D341Med (cell line): ENCODE measurements at places on chromosomes 13 and 19.
A peak's percentile ranks its signal among the peaks of the same experiment; 100 is the strongest.

GRCh38 chr19:57560049-57560491, 407 bp upstream of the ZNF550 start:
- DNase-seq: peak; percentile 30

- no peak for DNase-seq
These were observed 74.2 kb downstream of the SPACA7 start for GRCh38 chr13:112450118-112450903.

DNA sequence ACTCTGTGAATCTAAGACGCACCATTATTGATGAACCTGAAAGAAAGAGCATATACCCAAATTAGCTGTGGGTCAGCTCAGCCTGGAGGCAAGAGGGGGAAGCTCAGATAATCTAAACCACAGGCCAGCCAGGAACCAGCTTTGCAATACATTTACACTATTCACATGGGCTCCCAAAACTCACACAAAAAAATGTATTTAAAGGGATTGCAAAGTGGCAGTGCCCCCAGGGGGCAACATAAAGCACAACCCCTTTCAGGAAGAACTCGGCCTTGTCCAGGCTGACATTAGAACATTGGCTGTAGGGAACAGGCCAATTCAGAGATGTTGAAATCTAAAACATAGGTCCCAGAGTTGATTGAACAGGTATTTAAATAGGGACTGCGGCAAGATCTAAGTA, 3.2 kb upstream of the PROZ start:
- no peak for DNase-seq

GRCh38 chr13:36282821-36283432, 14.7 kb downstream of the CCDC169 start:
- DNase-seq: no peak

DNA sequence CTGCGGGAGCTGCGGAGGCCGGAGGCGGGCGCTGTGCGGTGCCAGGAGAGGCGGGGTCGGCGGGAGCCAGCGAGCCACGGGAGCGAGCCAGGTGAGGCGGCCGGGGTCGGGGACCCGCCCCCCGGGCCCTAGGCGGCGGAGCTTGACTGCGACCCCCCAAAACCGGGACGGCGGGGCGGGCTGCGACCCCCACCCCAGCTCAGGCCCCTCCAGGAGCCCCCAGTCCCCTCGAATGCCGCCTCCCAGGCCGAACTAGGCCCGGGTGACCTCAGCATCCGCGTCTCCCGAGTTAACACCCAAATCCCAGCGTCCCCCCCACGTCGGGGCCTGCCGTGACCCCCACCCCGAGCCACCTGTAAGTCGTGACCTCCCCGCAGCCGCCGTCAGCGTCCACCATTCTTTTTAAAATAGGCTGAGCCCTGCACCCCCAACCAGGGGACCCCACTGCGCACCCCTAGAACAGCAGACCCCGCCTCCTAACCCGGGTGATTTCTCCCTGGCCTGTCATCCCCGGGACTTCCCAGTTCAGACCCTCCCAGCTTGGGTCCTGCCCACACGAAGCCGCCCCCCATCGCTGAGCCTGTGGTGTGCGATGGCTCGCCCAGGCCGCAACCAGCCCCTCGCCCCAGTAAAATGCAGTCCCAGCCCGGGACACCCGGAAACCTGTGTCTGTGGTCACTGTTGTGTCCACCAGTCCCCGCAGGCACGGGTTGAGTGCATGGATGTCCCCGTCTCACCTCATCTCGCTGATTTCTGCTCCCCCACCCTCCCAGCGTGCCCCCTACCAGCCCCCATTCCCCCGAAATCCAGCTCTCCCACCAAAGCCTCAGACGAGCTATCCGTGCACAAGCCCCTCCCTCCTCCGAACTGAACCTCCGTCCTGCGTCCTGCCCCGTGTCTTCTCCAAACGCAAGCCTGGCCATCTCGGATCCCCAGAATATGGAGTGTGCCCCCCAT, 551 bp downstream of the FZR1 start:
- no peak for DNase-seq

- no peak for DNase-seq
These were observed 611 bp upstream of the LRFN1 start for GRCh38 chr19:39321117-39321831.

GRCh38 chr13:49503951-49504350, 8.2 kb downstream of the PHF11 start:
- no peak for DNase-seq

GRCh38 chr13:95185851-95186250, 115.4 kb downstream of the ABCC4 start:
- no peak for DNase-seq

DNA sequence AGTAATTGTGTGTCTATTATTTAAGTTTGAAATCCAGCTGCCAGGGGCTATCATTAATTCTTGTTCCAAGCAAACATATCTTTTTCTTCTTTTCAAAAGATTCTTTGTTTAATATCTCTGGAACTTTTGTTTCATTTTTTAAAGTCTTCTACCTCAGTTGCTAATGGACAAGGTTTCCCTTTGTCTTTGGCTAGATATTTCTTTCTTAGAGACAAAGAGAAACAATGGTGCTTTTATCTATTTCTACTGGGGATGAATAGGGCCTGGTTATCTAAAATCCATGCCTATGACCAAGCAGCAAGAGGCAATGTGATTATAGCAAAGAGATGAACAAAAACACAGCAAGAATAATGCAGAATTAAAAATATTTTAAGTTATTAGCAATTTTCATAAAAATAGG, 661.3 kb upstream of the KLF12 start:
- DNase-seq: no peak

- peak; percentile 89 for DNase-seq
These were observed at the start of gene EHD2 for GRCh38 chr19:47713046-47714021. Gene EHD2 (plus strand): TSS chr19:47713422. CDS start chr19:47716613, 3,191 bp downstream.

DNA sequence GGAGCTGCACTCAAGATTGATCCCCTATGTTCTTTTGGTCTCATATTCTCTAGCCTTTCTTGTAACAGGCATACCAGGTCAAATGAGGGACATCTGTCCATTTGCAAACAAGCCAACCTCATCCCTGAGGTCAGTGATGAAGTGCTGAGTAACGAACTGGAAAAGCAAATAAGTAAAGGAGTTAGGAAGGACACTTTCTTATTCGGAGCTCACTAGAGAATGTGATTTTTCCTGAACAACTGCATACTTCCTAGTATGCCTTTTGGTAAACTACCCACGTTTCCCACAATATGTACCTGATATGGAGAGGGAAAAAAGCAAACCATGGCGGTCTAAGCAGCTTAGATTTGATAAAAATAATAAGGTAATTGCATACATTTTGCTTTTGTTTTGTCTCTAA, 91.0 kb upstream of the MYCBP2 start:
- no peak for DNase-seq

- DNase-seq: no peak
These were observed 71.6 kb downstream of the TM9SF2 start for GRCh38 chr13:99572921-99573320.

DNA sequence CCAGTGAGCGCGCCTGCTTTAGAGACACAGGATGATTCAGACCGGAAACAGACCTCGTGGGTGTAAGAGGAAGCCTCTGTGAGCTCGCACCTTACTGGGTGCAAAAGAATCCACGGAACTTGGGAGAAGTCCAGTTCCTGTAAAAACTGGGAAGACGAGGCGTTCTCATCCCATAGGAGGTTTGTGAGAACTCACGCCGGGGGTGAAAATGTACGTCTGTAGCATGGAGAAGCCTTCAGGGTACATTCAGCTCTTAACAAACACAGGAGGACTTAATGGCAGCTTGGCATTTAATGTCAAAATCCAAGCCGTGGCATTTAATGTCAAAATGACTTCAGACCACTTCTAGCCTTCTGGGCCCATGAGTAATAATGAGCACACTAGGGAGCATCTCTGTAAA, 17.4 kb upstream of the OR7D2 start:
- DNase-seq: no peak

GRCh38 chr13:61727767-61728166, 312.1 kb upstream of the PCDH20 start:
- no peak for DNase-seq

DNA sequence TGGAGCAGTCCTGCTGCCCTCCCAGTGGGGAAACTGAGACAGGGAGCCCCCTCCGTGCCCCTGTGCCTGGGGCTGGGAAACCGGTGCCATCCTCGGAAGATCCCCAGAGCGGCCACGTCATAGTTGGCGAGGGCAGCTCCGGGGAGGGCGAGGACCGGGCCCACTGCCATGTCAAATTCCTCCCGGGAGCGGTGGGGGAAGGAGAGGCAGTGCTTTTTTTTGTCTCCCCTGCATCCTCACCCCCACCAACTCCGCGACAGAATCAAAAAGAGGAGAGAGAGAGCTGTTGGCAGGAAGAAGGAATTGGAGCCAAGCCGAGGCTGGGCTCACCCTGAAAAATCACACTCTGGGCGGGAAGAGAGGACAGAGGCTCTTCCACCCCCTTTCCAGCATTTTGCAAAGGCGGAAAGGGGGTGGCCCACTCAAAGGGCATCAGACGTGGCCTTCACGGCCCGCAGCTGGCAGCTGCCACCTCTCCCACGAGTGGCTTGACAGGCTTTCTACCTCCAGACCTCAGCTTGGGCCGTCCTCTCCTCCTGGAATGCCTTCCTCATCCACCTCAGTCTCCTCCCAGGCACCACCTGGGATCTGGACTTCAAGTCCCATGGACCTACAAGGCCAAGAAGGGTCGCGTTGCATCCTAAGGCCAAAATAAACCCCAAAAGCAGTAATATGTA, 19.6 kb upstream of the NFIC start:
- peak; percentile 78 for DNase-seq

DNA sequence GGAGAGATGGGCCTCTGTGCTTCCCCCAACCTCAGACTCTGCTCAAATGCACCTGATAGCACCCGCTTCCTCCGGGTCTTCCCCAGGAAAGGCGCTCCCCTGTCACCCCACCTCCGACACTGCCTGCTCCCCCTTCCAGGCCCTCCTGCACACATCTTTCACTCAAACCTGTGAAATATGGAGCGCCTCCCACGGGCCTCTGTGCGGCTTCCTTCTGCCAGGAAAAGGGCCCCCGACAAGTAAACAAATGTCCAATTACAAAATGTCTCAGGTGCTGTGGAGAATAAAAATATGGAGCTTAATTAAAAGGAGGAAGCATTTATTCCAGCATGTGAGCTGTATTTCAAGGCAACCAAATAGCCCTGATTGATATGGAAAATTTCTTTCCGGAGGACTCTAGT, 15.6 kb upstream of the CCNE1 start:
- no peak for DNase-seq

- DNase-seq: no peak
These were observed 20.8 kb upstream of the SLC7A9 start for GRCh38 chr19:32890326-32890725.

DNA sequence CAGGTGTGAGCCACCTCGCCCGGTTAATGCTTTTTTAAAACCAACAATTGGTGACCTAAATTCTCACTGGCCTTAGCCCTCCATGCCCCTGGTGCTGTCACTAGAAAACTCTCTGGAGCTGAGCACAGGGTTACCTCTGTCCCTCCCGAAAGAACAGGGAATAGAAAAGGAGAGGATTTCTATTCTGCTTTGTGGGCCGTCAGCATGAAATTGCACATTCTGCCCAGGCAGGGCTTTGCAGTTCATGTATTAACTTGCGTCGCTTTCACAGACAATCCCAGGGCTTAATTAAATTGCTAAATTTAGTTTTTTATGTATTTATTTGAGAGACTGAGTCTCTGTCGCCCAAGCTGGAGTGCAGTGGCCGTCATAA, 583 bp upstream of the ZNF480 start:
- no peak for DNase-seq

GRCh38 chr13:32278426-32278825, 36.7 kb downstream of the ZAR1L start:
- no peak for DNase-seq

GRCh38 chr13:80814541-80814940, 473.6 kb upstream of the SPRY2 start:
- DNase-seq: no peak

- no peak for DNase-seq
These were observed 548.5 kb upstream of the SLC10A2 start for GRCh38 chr13:103614761-103615160.

DNA sequence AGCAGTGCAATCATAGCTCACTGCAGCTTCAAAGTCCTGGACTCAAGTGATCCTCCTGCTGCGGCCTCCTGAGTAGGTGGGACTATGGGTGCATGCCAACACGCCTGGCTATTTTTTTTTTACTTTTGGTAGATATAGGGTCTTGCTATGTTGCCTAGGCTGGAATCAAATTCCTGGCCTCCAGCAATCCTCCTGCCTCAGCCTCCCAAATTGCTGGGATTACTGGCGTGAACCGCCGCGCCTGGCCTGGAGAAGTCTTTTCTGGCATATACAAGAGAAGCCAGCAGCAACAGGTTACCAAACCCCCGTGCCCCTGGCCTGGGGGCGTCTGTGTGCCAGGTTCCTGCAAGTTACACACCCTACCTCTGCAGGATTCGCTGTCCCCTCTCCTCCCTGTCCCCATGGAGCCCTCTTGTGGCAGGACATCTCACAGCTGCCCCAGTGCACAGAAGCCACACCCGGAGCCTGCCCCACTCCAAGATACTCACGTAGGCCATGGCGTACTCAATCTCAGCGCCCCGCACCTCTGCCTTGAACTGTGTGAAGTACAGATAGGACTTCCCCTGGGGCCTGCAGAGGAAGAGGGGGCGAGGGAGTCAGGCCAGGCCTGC, 9.9 kb downstream of the MYDGF start:
- DNase-seq: peak; percentile 82

- DNase-seq: no peak
These were observed 1.4 kb downstream of the PLA2G4C start for GRCh38 chr19:48108997-48109782.

DNA sequence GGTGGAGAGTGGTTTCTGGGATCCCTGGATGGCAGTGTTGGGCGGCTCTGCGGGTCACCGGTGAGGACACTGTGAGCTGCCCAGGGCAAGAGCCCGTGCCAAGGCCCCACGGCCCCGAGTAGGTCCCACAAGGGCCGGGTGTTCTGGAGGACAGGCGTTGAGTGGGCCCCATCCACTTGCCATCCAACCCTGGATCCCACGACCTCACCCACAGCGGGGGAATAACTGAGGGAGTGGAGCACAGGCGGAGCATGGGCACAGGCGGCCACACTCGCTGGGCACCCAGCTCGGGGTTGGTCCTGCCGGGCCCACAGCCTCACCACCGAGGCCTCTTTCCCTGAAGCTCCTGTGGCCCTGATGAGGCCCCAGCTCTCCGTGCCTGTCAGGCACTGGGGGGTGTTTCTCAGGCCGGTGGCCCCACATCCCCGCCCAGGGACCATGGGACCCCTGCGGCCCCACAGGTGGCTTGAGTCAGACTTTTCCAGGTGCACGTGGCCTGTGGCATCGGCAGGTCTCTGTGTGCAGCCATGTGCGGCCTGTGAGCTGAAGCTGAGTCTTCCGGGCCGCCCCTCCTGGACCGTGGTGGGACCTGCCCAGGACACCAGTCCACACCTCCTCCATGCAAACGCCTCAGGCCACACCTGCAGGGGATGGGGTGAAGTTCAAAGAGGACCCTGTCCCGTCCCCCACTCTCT, 16.6 kb downstream of the TMEM255B start:
- DNase-seq: no peak

GRCh38 chr19:32322541-32322940, 22.9 kb upstream of the ZNF507 start:
- no peak for DNase-seq

GRCh38 chr19:1260749-1261537, 8.2 kb upstream of the CIRBP start:
- DNase-seq: peak; percentile 98
